NCI-H524 treated with DMSO at 0.1 percent for 48 hours (cell line): ENCODE measurements at places on chromosomes 7 and 10.

GRCh38 chr7:17870406-17870805 is 69.9 kb downstream of the SNX13 start:
- DNase-seq = no peak

DNA sequence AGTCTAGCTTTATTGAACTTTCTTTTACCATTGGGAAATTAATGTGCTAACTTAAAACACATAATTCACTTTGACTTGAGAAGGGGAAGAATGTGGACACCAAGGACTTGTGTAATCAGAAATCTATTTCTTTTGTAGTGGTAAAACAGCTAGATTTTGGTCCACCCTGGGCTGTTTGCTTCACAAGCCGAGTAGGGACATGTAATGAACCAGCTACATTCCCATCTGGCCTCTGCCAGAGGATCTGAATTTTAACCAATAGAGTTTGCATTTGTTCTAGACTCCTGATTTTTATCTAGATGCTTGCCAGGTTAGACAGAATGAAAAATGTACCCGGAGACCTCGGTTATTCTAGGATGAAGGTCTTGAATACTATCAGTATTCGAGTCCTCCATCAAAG is 1.9 kb downstream of the CACNB2 start:
- DNase-seq = no peak

GRCh38 chr10:73601486-73601921 is 10.4 kb upstream of the USP54 start:
- DNase-seq = no peak

- no peak for DNase-seq
Measured at GRCh38 chr7:129646369-129647021, 35.0 kb downstream of the NRF1 start.

GRCh38 chr10:126872768-126873167 is 32.5 kb upstream of the DOCK1 start:
- no peak for DNase-seq

- DNase-seq = no peak
Measured at GRCh38 chr7:1377111-1377909, 82.0 kb downstream of the MICALL2 start.

DNA sequence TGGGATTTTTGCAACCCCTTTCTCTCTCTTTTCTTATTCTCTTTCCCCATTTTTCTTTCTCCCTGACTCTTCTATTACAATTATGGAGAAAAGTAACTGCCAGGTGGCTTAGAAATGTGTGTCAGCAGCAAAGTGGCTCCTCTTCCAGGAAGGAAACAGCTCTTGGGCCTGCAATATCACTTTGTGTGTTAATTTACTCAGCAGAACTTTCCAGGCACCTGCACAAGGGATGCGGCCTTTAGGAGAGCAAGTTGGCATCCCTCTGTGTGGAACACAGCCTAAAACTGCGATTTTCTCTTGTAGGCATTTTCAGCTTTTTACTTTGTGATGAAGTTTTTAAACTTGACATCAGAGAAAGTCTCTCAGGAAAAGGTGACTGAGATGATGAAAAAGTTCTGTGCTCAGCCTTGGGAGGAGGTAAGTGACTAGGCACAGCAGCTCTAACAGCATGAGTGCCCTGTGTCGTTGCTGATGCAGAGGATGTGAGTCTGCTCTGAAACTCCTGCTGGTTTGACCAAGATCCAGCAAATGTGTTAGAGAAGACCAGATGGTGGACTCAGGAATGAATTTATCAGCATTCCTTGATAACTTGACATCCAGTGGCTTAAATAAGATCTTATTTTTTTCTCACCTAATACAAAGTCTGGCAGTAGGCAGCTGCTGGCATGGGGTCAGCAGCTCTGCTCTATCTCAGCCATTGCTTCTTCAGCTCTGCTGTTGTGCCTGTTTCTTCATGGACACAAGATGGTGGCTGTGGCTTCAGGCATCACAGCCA is 47.4 kb upstream of the CC2D2B start:
- no peak for DNase-seq

- DNase-seq = no peak
Measured at GRCh38 chr7:131900785-131901287, 344.4 kb upstream of the PODXL start.

- DNase-seq = no peak
Measured at GRCh38 chr10:117216611-117217195, 19.4 kb downstream of the KCNK18 start.

DNA sequence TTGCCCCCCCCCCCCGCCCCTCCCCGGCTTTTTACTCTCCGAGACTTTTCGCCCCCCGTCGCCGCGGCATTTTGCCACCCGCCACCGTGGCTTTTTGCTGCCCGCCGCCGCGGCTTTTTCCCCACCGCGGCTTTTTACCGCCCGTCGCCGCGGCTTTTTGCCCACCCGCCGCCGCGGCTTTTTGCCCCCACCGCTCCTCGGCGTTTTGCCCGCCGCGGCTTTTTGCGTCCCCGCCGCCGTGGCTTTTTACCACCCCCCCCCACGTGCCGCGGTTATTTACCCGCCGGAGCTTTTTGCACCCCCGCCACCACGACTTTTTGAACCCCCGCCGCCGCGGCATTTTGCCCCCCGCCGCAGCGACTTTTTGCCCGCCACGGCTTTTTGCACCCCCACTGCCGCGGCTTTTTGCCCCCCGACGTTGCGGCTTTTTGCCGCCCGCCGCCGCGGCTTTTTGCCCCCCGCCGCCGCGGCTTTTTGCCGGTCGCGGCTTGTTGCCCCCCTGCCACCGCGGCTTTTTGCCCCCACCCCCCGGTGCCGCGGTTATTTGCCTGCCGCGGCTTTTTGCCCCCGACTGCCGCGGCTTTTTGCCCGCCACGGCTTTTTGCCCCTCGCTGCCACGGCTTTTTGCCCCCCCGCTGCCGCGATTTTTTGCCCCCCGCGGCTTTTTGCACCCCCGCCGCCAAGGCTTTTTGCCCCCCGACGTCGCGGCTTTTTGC is 461.1 kb downstream of the ZNF33B start:
- no peak for DNase-seq

DNA sequence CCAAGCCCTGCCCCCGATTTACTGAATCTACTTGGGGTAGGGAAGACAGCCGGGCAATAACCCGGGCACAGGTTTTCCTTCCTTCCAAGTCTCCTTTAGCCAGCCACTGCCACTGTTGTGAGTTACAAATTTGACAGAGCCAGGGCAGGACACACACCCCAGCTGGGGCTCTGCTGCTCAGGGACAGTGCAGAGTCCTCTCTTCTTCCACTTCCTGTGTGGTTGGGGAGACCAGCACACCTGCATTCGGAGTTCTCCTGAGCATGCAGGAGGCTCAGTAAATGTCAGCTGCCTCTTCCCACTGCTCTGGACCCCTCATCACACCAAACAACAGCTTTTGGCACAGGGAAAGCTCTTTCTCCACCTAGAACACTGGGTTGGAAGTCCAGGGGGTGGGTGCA is 21.3 kb downstream of the CHST15 start:
- no peak for DNase-seq

DNA sequence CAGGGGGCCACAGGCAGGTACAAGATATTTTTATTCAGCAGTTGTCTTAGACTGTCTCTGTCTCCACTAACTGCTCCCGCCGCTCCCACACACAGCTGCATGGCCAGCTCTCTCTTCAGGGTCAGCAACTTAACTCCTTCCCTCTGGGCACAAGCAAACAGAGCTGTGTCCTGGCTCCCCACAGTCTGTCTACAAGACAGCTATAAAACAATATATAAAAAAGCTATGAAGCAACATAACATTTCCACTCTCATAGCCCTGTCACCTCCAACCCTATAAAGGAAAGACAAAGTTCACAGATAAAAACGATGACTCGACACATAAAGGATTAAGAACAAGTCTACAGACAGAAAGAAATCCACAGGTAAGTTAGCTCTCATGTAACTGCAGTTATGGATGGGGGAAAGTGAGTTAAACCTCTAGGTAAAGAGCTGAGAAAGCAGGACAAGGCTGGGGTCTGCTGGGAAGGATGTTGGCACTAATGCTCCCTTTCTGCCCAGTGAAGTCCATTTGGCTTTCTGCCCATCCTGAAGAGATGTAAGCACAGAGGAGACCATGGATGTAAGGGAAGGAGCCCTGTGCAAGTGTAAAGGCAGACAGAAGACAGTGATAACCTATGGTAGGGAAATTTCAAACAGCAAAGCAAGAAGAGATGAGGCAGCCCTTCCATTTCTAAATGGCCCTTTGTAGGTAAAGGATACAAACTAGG is 27.0 kb downstream of the RAPGEF5 start:
- no peak for DNase-seq
